Ecto neural progenitor cell (in vitro differentiated cells): ENCODE measurements at places on chromosomes 6 and 20.

DNA sequence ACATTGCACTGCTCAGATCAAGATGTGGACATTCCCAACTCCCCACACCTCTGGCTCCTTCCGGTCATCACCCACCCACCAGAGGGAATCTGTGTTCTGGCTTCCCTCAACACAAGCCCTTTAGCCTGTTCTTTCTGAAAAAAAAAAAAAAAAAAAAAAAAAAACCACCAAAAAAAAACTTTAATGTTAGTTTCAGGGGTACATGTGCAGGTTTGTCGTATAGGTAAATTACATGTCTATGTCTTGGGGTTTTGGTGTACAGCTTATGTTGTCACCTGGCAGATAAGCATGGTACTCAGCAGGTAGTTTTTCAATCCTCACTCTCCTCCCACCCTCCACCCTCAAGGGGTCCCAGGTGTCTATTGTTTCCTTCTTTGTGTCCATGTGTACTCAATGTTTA is 135.8 kb upstream of the FOXA2 start:
- DNase-seq: no peak

- no peak for DNase-seq
Observed at GRCh38 chr6:36586606-36587005, 7.6 kb upstream of the SRSF3 start.

DNA sequence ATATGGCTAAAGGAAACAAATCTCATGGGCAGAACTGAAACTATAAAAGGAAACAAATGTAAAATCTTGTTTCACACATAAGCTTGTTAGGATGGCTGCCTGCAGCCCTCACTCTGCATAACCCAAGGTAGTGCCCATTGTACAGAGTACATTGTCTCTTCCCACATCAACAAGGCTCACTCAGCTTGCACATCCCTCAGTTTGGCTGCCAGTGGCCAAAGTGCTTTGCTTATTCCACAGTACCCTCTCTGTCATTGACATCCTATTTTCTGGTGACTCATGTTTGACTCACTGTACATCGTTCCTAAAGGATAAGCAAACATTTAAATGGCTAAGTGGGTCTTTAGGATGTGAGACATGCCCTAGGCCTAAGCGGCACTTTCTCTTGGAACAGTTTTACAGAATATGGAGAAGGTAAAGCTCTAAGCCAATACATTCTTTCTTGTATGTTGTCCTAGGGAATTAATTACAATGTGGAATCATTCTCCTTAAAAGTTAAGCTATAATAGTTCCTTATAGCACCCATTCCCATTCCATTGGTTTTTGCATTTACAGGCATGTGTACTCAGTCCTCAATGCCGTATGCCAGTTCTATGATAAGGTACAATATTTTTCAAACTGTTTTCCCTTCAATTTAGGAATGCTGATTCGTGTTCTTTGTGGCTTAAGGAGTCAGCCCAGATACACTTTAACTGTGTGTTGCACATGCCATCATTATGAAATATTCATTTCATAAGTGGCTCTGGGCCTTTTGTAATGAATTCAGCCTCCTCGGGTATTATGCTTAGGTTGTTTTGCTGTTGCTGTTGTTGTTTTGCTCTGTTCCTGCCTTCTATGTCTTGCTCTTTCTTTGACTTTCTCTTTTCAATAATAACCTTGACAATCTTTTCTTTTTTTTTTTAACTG is 5.5 kb downstream of the ANKEF1 start:
- no peak for DNase-seq

- no peak for DNase-seq
Observed at GRCh38 chr6:147735924-147736323, 227.4 kb downstream of the SAMD5 start.

DNA sequence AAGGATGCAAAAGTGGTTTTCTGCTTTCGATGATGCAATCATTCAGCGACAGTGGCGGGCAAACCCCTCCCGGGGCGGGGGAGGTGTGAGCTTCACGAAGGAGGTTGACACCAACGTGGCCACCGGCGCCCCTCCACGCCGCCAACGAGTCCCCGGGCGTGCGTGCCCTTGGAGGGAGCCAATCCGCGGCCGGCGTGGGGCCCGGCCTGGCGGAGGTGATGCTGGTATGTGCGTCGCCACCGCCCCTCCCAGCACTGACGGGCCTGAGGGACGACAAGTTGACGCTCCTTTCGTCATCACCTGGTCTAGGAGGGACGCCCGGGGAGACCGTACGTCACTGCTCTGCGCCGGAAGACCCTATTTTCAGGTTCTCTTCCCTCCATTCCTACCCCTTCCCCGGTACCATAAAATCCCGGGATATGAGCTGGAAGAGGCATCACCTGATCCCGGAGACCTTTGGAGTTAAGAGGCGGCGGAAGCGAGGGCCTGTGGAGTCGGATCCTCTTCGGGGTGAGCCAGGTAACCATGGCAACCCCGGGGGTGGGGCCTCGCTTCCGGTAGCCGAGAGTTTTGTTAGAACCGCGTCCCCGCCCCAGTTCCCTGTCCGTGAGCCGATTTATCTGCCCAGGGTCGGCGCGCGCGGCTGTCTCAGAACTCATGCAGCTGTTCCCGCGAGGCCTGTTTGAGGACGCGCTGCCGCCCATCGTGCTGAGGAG is at the start of gene DXO:
Gene DXO (minus strand): TSS at position 146 of the 716 bp plus-strand sequence. CDS start 463 bp downstream, outside the sequence.
- peak; percentile 94 for DNase-seq

GRCh38 chr6:7341989-7342742 is 29.2 kb upstream of the SSR1 start:
- DNase-seq: no peak
